ENCODE measurements at places on chromosomes 2 and 18.

DNA sequence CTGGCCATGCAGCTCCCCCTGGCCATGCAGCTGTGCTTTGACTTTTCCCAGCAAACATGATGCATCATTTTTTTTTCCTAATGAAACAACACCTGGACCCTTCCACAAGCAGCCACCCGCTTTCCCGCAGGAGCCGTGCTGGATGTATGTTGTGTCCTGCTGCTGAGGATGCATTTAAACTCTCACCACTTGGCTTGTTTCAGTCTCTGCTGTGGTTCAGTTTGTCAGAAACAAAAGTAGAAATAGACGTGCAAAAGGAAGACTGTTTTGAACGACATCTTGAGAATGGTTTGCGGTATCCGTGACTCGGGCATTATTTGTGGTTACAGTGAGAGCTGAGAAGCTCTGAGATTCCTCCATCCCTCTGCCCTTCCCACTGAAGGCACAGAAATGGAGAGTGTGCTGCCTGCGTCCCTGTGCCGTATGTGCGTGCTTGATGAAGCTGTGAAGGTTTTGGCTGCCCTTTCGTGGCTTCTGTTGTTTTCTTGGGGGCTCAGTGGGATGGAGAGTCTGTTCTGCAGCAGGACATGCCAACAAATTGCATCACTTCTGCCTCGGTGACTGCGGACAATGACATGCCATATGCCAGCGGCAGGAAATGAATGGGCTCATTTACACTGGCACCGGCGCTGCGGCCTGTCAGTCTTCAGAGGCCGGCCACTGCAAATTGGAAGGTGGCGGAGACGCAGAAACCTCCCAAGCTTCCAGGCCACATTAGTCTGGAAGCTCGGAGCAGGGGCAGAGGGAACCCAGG, 417.7 kb upstream of the SALL3 start:
- DNase-seq: no peak

DNA sequence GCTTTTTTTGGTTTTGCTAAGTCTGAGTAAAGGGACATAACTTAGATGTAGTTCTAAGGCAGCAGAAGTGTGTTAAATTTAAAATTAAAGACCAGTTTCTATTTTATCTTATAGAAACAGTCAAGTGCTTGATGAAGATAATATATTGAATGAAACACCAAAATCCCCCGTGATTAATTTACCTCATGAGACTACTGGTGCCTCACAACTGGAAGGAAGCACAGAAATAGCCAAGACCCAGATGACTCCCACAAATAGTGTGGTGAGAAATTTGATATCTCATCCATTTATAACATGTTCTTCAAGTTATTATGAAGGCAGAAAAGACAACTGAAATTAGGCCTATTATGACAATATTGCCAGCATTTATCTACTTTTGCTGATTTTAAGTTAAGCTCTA, 45.6 kb downstream of the APLF start:
- DNase-seq: no peak

- DNase-seq: no peak
Observed at GRCh38 chr2:206798000-206798399, 32.6 kb downstream of the FASTKD2 start.

DNA sequence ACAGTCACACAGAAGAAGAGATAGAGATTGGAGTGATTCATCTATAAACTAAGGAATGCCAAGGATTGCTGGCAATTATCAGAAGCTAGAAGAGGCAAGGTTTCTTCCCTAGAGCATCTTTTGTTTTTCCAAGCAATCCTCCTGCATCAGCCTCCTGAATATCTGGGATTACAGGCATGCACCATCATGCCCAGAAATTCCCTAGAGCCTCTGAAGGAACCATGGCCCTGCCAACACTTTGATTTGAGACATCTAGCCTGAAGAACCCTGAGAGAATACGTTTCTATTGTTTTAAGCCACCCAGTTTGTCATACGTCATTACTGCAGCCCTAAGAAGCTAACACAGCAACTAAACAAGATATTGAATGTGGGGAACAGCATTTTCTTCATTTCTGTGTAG, 525.0 kb downstream of the ERBB4 start:
- DNase-seq: no peak

GRCh38 chr2:178485356-178485755, 5.1 kb downstream of the PLEKHA3 start:
- no peak for DNase-seq

DNA sequence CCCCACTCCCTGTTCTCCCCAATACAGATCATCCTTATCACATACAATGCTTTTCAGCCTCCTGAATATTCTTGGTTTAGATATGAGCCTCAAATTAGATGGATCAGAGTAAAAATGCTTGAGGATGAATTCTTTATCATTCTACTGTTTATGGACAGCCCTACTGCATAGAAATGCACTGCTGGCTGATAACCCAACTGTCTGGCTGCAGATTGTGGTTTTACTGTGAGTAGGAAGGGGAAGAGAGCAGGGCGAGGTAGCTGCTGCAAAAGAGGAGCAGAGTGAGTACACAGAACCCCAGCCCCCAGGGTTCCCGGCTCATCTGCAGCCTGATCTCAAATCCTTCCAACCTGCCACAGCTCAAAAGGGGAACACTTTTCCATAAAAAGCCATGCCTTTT, 29.4 kb upstream of the NCOA1 start:
- no peak for DNase-seq

DNA sequence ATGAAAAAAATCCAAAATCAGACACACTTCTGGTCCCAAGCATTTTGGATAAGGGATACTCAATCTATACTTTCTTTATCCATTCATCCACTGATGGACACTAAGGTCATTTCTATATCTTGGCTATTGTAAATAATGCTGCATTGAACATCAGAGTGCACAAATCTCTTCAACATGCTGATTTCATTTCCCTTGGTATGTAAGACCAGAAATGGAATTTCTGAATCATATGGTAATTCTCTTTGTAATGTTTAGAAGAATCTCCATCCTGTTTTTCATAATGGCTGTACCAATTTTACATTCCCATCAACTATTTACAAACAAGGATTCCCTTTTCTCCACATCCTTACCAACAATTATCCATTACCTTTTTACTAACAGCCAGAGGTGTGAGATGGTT, 33.7 kb upstream of the MCM6 start:
- DNase-seq: no peak

DNA sequence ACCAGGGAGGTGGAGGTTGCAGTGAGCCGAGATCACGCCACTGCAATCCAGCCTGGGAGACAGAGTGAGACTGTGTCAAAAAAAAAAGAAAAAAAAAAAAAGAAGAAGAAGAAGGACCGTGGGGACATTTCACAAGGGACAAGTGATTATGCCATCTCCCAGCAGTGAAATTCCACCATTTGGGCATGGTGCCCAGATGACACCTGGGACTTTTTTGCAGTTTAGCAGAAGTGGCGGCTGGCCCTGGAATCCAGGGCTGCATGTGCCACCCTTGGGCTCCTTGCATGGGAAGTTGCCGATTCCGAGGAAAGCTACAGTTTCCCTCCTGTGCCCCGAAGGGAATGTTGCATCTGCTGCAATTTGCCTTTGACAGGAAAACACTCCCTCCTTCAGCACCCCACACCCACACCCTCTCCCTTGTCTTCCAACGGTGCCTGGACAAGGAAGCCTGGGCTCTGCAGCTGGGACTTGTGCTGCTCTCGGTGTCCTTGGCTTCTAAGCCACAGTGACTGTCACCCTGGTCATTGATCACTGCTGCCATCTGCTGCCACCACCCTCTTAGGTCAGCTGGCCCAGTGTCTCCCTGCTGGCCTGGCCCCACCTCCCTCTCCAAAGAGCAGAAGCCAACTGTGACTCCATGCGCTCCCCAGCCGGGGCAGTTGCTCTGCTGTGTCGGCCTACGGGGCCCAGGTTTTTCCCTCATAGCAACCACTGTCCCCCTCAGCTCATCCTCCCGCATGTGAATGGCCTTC, 56.4 kb upstream of the LRRC30 start:
- no peak for DNase-seq

DNA sequence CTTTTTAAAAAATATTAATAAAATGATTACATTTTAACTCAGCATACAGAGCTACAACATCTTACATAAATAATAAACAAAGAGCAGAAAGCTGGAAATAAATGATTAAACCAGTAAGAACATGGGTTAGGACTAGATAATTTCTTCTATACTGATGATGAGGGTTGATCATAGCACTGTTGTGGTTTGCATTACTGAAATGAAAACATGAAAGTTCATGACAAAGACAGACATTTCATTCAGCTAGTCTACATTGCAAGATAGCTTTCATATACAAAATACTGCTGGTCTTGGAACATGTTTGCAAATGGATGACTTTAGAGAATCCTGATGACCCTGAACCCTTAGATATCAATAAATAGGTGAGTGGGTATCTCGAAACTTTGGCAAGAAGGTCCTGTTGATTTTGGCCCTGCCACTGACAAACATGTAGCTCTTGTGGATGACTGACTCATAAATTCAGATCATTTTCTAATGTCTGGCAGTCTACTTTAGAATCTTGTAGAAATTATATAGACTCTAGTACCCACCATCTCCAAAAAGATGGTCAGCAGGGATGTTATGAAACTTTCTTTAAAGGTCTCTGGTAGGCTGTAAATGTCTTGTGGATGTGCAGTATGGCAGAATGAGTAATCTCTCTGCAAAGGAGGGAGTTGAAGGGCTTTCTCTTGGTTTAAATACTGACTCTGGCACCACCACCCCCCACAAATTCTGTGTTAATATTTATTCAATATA, 15.5 kb upstream of the CDC42EP3 start:
- no peak for DNase-seq

- DNase-seq: peak; percentile 66
Observed at GRCh38 chr2:165793779-165794535, at the start of gene GALNT3. TSS of gene GALNT3 (minus strand) at chr2:165794247. CDS start at chr2:165770700, 23,547 bp downstream.

DNA sequence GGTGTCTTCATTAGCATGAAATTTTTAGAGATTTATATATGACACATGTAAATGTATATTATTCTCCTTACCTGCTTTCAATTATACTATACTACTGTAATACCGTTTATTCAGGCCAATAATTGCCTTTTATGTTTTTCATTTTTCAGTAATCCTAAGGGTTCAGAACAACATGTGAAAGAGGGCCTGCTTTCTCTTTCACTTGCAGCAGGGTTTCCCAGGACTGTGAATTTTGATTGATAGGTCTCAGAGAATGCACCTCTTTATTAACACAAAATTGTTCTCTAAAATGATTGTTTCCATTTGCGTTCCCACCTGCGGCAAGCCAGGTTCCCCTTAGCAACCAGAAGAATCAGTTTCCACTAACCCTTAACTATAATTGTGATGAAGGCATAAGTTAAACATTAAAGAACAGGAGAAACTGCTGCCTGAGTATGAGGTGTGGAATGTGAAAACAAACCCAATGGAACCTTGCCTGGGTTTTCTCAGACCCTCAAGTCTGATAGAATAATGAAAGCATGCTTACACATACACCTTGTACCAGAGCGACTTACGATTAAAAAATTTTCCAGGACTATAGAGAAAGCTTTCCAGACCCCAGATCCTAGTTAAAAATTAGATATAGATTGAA, 1591.2 kb upstream of the LRRTM1 start:
- DNase-seq: no peak

- DNase-seq: no peak
Observed at GRCh38 chr2:230130668-230131364, 62.1 kb upstream of the SLC16A14 start.

DNA sequence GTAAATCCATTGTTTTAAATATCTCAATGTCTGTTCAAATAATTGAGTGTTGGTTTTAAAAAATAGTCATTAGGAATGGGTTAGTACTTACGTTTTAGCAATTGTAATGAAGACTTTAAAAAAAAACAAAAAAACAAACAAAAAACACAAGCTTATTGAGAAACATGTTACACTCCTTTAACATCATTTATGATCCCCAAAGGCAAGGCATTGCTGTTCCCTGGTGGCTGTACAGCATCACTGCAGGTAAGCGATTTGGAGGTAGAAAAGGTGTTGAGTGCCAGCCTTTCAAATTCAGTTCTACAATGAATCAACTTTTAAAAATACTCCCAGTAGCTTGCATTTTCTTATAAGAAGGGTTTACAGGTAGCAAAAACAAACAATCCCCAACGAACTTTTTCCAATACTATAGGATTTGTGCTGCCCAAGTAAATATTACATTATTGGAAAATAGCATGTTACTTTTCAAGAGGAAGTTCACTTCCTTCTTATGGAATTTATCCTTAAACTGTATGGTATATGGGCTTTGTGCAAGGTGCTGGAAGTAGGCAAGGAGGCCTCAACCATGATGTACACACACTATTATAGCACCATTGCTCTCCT, 27.5 kb downstream of the CNRIP1 start:
- no peak for DNase-seq

GRCh38 chr2:79796641-79797040, 283.8 kb downstream of the CTNNA2 start:
- DNase-seq: no peak

GRCh38 chr2:109510136-109511028, 103.4 kb downstream of the SEPTIN10 start:
- DNase-seq: no peak

DNA sequence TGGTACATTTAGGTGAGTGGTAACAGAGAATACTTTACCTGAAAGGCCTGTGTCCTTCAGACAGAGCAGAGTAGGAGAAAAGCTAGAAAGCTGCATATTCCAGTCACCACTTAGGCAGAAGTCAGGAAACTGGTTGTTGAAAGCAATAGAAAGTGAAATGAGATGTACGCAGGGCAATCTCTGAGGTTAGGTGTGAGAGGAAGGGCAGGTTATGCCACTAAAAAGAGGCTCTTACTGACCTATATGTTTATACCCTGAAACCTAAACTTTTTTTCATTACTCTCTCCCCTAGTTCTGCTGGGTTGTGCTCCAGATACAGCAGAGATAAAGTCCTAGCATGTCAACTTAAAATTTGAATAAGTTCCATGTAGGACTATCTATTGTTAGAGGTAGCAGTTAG, 93.5 kb downstream of the COX7A2L start:
- no peak for DNase-seq

DNA sequence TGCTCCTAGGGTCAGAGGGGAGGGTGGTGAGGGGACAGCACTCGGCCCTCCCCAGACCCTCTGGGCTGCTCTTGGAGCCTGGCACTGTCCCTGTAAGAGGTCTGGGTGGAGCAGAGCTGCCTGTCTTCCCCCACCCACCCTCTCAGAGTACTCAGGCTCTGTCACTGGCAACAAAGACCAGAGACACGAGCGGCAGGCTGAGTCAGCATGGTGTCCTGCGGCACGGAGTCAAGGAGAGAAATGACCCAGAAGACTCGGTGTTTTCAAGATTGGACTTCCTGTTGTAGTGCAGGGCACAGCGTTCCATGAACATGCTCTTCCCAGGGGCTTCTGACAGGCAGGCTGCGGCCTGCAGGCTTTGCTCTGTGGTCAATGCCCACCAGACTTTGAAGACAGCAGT, 19.9 kb downstream of the SIGLEC15 start:
- no peak for DNase-seq

GRCh38 chr2:226738821-226739544, 60.6 kb downstream of the IRS1 start:
- DNase-seq: no peak

Data from left forelimb (tissue), 1 donor.